ENCODE measurements at places on chromosomes 12 and 14.

GRCh38 chr14:68518166-68518565, 274.7 kb downstream of the ZFP36L1 start:
- no peak for DNase-seq

DNA sequence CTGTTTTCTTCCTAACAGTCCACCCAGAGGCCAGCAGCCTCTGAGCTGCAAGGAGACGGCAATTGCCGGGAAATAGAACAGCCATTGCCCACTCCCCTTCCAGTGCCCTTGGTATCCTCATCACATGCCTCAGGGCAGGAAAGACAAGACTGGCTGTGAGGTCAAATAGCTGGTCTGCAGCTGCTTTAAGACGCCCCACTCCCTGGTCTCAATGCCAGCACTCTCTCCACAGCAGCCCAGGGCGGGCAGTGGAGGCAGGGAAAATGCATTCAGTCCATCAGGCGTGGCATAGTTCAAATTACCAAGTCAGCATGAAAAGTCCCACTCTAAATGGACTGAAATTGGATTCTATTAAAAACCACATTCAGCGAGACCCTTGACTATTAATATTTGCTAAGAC, 35.6 kb downstream of the TTC9 start:
- DNase-seq: no peak

DNA sequence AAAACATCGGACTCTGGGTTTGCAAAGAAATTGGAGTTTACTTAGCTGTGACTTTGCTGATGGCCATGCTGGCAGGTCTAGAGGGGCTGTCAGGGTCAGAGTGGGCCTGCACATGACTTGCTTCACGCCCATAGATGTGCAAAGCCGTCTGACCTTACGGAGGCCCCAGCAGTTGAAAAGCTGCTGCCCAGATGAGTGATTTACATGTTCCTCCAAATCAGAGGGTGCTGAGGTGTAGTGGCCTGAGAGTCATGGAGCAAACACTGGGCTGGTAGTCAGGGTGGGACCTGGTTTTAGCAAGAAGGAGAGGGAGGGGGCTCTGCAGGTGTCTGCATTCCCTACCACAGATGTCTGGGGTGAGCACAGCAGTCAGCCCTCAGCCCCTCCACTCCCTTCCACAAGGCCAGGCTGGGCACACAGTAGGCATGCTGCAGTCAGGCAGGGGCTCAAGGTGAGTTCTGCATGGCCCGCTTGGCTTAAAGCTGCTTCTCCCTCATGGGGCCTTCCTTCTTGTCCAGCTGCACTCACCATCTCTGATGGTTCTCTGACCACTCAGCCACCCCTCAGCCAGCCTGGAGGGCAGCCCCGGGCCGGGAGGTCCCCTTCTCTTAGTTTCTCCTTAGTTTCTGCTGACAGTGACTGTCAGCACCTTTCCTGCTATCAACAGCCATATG, 34.2 kb upstream of the EML1 start:
- DNase-seq: no peak

DNA sequence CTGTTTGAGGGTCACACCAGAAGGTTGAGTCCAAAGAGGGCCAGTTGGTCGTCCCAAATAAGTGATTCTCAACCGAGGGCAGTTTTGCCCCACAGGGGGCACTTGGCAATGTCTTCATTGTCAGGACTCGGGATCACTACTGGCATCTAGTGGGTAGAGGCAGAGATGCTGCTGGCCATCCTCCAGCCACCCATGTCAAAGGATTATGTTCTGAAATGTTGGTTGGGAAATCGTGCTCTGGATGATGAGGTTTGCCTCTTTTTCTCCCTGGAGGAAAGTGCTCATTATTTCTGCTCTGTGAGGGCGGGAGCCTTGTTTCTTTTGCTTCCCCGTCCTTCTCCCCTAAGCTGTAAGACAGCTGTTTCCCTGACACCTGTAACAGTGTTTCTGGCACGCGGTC, 3.6 kb downstream of the ZNF839 start:
- peak; percentile 91 for DNase-seq

GRCh38 chr12:41465526-41465925, 277.4 kb downstream of the PDZRN4 start:
- no peak for DNase-seq
